Foreskin keratinocyte (primary cell): ENCODE measurements at places on chromosomes 1 and 21.

DNA sequence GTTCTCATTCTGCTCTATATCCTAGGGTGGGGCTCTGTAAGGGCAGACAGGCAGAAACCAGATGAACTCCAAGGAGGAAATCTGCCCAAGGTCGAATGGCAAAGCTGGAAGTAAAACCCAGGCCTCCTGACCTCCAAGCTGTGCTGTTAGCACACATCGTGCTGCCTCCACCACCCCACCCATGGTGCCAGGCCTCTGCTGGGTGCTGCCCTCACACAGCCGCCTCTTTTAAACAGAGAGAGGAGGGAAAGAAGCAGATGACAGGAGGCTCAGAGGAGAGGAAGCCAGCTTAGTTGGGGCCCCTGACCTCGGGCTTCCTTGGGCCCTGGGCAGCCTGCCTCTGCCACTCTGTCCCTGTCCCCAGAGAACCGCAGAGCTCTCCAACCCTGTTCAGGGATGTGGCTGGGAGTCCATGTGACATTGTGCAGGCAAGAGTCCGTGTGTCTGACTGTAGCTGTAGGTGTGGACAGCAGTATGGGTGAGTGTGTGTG, 1.1 kb downstream of the SYNC start:
- DNase-seq: peak; percentile 20

DNA sequence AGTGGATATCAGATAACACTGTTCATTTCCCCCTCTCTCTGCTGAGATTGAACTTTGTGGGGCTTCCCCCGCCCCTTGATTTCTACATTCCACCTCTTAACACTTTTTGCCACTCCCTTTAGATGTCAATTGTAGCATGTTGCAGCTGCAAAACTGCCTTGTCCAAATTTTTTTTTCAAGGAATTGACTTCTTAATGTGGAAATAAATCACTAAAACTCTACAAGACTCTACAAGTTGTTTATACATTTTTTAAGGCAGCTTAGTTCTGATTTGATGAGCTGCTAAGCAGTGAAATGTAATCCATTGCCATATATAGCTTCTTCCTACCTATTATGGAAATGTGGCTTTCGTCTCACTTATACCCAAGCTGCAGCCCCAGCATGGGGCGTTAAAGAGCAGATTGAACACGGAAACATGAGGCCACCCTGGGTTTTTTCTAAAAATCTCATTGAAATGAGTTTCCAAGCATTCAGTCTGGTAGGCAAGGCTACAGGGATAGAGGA, 132.2 kb downstream of the SYT2 start:
- peak; percentile 93 for DNase-seq

DNA sequence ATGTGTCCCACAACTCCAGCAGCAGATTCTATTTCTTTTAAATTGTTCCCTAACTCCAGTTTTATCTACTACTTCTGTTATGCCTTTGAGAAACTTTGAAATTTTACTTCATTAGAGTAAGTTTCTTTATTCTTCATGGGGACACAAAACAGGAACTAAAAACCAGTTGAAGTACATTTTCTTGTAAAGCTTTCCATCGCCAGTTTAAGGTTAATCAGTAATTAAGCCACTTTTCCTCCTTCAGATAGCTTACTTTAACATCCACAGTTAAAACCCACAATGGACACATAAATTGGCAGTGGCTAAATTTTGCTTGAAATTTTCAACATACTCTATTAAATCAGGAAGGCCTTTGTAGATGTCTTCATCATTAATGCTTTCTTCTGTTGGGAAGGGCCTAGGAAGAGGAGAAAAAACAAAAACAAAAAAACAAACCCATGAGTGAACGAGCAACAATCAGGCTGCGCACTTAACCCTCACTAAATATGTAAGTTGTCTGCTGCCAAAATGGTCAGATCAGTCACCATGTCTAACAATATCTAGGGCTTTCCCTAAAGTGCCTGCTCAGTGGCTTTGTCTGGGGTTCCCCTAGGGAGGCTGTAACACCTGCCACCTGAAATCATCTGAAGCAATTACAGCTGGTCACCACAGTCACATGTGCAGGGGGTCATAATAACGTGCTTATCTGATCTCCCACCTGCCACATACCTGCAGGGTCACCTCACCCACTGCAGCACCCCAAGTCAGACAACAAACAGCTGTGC, 187.9 kb downstream of the VAV3 start:
- DNase-seq: no peak

- no peak for DNase-seq
These were observed 242.9 kb downstream of the GRIK1 start for GRCh38 chr21:29696937-29697336.

DNA sequence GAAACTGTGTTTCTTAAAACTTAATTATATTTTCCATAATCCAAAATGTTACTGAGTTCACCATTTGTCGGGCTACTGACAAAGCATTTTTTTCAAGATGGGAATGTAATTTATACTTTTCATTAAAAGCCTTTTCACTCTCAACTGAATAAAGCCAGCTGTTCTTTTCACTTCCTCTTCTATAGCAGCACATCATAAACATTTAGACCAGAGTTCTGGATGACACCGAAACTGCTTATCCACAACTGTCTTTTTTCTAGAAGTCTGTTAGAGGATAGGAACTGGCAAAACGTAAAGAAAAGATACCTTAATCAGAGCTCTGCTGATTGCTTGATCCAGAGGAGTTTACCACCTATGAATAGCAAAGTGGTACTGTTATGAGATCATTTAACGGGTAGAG, 594.7 kb downstream of the ADGRL2 start:
- DNase-seq: no peak

GRCh38 chr1:178946855-178947676, 76.2 kb upstream of the ANGPTL1 start:
- no peak for DNase-seq

- no peak for DNase-seq
These were observed 3.4 kb downstream of the CLEC20A start for GRCh38 chr1:178493301-178493741.

- no peak for DNase-seq
These were observed 49.3 kb downstream of the STX6 start for GRCh38 chr1:180973369-180973768.

GRCh38 chr1:167529829-167530474, 11.6 kb upstream of the CD247 start:
- DNase-seq: peak; percentile 50

- DNase-seq: no peak
These were observed 501.8 kb upstream of the ZRANB2 start for GRCh38 chr1:71582673-71583072.

DNA sequence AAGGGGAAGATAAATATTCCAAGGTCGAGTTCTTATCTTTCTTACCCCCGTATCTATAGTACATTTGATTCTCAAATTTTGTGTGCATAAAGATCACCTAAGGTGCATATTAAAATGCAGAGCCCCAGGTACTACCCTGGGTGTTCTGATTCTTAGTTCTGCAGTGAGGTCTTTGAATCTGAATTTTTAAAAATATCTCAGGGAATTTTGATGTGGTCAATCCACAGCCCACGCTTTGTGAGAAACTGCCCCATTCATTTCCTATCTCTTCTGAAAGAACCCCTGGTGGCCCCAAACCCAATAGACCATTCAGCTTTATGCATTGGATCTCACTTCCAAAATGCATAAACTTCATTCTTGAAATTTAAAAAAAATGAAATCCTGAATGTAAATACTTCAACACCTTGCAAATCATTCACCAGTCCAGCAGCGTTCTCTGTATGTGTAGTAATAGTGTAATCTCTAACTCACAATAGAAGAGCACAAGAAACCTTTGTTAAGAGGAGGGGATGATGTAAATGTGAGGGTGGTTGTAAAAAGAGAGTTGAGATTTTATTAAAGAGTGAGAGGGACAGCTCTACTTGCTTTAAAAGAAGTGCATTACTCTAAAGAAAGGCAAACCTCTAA, 108.8 kb upstream of the ZP4 start:
- DNase-seq: no peak

- no peak for DNase-seq
These were observed 23.6 kb downstream of the SYF2 start for GRCh38 chr1:25208561-25209222.

GRCh38 chr1:83626603-83627002, 372.3 kb downstream of the TTLL7 start:
- DNase-seq: no peak

- no peak for DNase-seq
These were observed 504 bp downstream of the DHRS3 start for GRCh38 chr1:12617511-12617900.

DNA sequence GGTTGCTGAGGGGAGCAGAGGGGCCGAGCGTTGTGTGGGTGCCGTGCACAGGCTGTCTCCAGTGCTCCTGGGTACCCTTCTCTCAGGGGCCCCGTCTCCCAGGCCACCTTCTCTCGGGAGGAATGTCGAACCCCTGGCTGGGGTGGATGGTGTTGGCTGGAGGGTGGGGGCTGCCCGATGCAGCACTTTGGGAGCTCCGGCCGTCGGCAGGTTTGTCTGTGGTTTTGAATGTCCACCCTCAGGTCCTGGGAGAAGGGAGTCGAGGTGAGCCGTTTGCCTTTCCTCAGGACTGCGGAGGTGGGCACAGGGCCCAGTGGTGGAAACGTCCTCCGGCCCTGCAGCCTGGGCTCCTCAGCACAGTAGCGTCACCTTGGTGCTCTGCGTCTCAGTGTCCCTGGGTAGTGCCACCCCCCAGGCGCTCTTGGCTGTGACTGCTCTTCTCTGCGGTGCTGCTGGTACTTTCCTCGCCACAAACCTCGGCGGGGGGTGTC, 14.5 kb downstream of the SLX9 start:
- no peak for DNase-seq

- peak; percentile 96 for DNase-seq
These were observed 131.1 kb downstream of the EVI5 start for GRCh38 chr1:92653605-92654381.

- DNase-seq: no peak
These were observed at the start of gene GNG4 for GRCh38 chr1:235649368-235650163. GNG4 (minus strand) TSS chr1:235649784; CDS start chr1:235583838, 65,946 bp downstream.

DNA sequence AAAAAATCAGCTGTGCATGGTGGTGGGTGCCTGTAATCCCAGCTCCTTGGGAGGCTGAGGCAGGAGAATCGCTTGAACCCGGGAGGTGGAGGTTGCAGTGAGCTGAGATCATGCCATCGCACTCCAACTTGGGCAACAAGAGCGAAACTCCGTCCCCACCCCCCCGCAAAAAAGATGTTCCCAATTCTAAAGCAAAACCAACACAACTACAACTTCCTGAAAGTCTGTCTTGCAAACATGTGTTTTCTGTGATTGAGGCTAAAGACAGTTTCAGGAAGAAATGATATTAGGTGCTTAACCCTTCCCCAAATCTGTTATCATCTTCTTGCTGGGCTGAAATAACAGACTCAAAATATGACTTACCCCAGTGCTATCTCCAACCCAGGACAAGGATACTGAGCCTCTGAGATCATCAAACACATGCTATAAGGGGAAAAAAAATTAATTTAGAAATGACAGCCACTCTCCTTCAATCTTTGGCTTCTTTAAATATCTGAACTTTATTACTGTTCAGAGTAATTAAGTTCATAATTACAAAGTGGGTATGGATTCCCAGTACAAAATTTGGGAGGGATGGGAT, 28.5 kb downstream of the SORT1 start:
- no peak for DNase-seq

DNA sequence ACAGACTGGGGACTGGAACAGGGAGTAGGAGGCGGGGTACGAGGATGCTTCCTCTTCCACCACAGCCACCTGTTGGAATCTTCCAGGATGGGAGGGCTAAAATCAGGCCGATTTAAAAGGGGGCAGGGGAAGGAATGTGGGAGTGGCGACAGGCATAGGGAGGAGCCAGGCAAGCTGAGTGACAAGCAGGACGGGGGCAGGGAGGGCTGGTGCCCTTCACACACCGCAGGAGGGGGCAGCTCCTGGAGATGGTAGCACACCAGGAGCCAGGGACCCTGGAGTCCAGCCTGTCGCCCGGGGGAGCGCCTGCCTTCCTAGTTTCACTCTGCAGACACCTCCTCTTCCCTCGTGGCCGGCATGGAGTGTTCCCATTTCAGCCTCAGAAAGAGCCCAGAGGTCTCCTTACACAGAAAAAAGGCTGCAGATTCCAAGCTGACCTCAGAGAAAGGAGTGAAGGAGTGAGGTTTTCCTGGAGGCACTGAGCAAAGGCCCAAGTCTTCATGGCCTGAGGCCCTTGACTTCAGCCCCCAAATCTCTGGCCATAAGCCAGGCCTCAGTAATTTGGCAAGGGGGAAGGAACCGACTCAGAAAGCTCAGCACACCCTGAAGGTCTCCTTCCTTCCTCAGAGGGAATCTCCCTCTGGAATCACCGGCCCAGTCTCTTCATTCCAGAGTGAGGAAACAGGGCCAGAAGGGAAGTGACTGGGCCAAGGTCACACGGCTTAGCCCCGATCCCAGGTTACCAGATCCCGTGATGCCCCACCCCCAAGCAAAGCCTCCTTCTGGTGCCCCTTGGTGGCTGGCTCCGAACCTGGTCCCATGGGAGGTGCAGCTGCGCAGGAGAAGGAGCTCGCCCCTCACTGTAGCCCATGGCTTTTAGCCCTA, 8.1 kb downstream of the BLACAT1 start:
- no peak for DNase-seq

- DNase-seq: no peak
These were observed 44.6 kb downstream of the MAN1C1 start for GRCh38 chr1:25661043-25661815.

DNA sequence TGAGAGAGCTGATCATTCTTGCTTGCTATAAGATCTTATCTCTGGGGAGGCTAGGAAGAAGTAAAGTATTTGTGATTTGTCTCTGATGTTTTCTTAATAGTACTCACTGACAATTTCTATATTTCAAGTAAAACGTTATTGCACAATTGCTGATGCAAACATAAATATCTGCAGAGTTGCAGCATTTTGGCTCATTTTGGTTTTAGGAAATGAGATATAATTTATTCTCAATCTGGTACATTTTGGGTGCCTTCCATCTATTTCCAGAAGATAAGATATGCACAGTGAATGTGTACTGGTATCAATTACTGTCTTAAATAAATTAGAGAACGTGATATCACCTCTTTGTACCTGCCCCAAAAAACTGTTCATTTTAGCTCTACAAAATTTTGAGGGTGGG, 1431.5 kb downstream of the BRINP3 start:
- no peak for DNase-seq

GRCh38 chr1:115302390-115302961, 35.6 kb downstream of the NGF start:
- DNase-seq: peak; percentile 49

DNA sequence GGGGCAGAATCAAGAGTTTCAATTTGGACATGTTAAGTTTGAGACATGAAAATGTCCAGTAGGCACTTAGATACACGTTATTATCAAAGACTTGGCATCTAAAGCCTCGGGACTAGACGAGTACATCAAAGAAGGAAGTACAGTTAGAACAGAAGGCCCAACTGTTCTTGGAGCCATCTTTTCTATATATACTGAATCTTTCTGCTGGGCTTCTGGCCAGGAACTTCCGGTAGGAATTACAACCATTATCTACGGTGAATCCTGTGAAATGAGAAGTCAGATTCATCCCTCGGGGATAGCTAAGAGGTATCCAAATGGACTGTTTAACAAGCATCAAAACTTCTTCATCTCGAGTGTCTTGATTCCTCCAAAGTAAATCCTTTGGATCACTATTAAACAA, 34.4 kb upstream of the NRDC start:
- no peak for DNase-seq

DNA sequence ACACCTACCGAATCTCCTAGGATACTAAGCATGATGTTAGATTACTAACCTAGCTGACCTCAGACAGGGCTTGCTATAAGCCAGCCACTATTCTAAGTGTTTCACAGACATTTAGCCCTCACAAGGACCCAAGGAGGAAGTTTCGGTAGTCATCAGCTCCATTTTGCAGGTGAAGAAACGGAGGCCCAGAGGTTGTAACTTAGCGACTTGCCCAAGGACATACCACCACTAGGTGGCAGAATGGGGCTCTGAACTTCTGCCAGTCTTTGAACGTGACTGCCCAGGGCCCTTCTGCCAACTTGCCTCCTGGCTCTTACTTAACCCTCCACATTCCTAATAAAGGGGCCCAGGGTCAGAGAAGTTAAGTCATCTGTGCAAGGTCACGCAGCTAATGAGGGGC, 283.5 kb downstream of the C1orf94 start:
- no peak for DNase-seq
